ENCODE measurements at places on chromosomes 1 and 21.

GRCh38 chr1:56142301-56142700, 437.1 kb downstream of the PLPP3 start:
- no peak for DNase-seq

DNA sequence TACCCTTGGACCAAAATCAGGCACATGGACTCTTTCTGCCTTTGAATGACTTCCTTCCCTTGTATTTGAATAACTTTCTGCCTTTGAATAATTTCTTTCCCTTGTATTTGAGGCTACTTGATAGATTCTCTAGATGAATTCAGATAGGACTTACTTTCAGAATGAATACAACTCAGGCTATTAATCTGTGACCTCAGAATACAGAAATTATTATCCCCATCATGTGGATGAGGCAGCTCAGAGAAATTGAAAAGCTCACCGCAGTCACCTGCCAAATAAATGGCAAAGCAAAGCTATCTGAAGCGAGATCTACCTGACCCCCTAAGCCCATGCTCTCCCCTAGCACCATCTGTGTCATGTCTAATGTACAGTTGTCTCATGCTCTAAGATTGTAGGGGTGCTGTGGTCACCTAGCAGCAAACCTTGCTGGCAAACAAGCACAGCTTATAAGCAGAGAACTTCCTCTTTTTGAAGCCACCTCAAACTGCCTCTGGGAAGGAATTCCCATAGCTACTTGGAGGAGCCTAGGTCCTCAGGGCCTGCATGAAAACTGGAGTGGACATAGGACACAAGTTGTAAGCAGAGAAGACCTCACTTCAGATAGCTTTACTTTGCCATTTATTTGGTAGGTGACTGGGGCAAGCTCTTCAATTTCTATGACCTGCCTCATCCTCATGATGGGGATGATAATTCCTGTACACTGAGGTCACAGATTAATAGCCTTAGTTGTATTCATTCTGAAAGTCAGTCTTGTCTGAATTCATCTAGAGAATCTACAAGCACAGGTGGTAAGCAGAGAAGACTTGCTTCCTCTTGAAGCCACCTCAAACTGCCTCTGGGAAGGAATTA, 66.1 kb downstream of the FASLG start:
- DNase-seq: no peak

GRCh38 chr1:193275773-193276172, 89.4 kb upstream of the B3GALT2 start:
- no peak for DNase-seq

- DNase-seq: no peak
These were observed 69.7 kb downstream of the LRRN2 start for GRCh38 chr1:204615881-204616280.

DNA sequence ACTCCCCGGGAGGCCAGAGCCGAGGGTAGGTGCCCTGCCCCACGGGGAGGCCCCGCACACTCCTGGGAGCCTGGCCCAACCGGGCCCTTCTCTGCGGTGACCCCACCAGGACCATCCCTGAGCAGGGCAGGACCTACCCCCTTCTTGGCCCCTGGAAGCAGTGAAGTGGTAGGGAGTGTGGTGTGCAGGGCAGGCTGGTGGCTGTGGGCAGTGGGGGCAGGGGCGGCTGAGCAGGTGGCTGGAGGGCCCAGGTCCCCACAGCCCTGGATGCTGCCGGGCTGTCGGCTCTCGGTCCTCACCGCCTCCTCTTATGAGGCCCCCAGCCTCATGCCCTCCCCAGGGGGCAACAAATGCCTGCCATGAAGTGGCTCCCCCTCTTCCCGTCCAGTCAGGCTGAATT, 19.5 kb downstream of the PLCH2 start:
- no peak for DNase-seq

GRCh38 chr1:201088395-201088794, 23.8 kb downstream of the CACNA1S start:
- DNase-seq: no peak

GRCh38 chr21:27645285-27645684, 678.4 kb upstream of the ADAMTS5 start:
- no peak for DNase-seq

GRCh38 chr1:11521582-11522399, 42.8 kb downstream of the DISP3 start:
- DNase-seq: no peak

DNA sequence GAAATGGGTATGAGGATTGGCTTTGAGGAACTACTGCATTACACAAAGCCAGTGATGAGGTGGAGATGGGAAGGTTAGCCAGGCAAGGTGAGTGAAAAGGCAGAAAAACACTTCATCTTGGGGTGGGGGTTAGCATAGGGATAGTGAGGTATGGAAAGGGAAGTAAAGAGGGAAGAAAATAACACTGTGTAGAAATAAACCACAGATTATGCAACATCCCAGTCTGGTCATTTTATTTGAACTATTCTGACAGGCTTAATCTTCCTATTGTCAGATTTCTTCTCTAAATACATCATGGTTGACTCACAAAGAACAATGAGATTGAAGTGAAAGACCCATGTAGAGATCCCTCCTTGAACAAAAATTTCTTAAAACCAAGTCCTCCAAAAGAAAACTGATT, 640.2 kb downstream of the PTPRC start:
- DNase-seq: no peak

GRCh38 chr1:245873883-245874671, 633.0 kb downstream of the SMYD3 start:
- DNase-seq: no peak

GRCh38 chr1:32742199-32742947, 39.8 kb upstream of the SYNC start:
- no peak for DNase-seq

DNA sequence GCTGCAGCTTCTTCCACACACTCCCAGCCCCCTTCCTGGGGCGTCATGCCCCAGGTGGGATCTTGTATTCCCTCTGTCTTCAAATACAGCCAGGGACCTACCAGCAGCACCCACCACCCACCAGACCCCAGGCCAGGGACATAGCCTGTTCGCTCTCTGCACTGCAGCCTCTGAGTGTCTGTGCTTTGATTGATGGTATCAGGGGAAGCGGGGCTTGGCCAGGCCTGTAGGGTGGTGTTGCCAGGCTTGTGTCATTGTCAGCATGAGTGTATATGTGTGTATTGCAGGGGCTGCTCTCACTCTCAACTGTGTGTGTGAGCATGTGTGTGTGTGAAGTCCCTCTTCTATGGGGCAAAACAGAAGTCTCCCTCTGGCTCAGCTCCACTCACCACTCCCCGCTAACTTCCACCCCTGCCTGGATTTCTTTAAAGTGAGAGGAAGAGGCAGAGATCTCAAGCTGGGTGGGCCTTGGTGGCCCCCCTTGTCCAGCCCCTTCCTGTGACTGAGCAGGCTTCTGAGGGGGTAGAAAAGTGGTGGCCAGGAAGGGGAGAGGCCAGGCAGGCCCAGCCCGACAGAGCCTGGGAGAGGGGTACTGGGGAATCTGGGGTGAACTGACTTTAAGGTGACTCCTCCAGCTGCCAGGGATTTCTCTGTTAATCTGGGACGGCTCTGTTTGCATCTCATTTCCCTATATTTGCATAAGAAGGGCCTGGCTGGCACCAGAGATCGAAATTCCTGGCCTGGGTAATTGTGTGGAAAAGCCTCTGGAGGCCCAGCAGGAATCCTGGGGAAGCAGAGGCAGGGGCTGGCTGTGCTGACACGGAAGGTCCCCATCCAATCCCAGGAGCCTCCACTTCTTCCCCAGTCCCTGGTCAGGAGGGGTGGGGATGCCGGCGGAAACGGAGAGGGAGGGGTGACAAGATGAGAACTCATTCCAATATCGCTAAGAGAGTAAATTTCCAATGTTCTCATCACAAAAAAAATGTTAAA, 18.6 kb upstream of the ADGRB2 start:
- DNase-seq: no peak

DNA sequence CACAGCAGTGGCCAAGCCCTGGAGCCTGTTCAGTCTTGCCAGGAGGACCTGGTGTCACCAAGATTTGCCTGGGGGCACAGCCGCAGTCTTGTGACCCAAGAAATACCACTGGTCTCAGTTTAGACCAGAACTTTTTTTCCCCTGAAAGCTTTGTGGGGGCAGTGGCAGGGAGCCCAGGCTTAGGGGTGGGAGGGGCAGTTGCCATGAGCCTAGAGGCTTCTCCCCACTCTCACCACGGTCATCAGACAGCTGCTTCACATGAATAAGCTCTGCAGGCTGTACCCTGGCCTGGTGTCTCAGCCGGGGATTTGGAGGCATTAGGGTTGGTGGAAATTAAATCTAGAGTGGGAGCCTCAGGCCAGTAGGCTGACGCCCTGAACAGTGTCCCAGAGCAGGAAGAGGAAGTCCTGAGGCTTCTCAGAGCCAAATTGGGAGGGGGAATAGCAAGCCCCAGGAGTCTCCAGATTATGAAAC, 73.7 kb downstream of the SLC16A1 start:
- DNase-seq: no peak

DNA sequence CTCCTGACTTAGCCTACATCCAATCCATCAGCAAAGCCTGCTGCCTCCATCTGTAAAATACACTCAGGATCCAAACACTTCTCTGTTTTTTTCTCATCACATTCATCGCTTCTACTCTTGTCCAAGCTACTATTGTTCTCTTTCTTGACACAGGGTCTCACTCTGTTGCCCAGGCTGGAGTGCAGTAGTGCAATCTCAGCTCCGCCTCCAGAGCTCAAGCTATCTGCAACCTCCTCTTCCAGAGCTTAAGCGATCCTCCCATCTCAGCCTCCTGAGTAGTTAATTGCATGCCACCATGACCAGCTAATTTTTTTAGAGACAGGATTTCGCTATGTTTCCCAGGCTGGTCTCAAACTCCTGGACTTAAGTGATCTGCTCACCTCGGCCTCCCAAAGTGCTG, 44.3 kb upstream of the H6PD start:
- DNase-seq: no peak

DNA sequence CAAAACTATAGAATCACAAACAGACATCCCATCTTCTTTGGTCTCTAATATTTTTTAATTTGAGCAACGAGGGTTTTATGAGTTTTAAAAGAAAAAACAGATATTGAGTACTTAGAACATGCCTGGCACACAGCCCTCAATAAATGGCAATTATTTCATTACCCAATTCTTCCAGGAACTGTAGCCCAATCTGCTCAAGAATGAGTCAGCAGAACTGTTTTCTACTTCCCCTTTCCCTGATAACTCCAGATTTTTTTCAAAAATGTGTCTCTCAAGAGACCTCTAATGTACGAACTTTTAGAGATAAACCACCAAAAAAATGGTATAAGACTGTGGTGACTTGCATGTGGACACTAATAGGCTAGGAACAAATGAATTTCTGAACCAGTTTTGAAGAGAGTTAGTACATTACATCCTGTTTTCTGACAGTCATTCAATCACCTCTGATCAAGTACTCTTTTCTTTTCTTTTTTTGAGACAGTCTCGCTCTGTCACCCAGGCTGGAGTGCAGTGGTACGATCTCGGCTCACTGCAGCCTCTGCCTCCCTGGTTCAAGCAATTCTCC, 11.5 kb downstream of the ABL2 start:
- DNase-seq: no peak

DNA sequence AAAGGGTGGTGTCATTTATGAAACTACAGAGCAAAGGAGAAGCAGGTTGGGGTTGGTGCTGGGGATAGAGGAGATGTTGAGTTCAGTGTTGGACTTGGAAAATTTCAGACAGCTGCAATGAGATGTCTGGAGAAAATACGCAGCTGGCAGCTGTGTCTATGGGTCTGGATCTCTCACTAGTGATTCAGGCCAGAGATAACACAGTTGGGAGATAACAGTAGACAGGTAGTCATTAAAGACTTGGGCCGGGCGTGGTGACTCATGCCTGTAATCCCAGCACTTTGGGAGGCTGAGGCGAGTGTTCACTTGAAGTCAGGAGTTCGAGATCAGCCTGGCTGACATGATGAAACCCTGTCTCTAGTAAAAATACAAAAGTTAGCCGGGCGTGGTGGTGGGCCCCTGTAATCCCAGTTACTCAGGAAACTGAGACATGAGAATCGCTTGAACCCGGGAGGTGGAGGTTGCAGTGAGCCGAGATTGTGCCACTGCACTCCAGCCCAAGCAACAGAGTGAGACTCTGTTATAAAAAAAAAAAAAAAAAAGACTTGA, 2.5 kb upstream of the TFAP2E start:
- no peak for DNase-seq

- no peak for DNase-seq
These were observed 360 bp downstream of the GJC2 start for GRCh38 chr1:228150120-228150460.

DNA sequence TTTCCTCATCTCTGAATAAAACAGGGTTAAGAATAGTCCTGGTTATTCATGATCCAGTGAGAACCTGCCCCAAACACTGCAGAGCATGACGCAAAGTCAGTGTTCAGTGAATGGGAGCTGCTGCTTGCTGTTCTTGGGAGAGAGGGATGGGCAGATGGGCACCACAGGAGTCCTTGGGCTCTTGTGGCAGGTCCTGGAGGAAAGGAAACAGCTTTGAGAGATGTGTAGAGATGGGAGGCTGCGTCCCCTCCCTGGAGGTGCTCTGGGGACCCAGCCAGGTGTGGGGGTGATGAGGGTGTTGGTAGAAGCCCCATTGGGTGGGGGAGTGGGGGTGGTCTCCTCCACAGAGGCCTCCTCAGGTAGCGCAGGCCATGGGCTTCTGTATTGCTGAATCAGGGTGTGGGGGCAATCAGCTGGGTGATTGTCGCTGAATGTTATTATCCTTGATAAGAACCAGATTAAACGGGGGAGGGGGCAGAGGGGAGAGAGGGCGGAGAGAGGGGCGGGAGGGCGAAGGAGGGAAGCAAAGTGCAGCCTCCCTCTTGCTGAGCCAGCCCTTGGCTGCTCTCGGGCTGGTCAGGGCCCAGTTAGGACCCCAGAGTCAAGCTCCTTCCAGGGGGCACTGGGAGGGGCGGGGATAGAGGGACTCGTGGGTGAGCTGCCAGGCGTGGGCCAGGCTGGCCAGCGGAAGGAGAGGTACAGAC, 22.9 kb upstream of the CASZ1 start:
- no peak for DNase-seq

DNA sequence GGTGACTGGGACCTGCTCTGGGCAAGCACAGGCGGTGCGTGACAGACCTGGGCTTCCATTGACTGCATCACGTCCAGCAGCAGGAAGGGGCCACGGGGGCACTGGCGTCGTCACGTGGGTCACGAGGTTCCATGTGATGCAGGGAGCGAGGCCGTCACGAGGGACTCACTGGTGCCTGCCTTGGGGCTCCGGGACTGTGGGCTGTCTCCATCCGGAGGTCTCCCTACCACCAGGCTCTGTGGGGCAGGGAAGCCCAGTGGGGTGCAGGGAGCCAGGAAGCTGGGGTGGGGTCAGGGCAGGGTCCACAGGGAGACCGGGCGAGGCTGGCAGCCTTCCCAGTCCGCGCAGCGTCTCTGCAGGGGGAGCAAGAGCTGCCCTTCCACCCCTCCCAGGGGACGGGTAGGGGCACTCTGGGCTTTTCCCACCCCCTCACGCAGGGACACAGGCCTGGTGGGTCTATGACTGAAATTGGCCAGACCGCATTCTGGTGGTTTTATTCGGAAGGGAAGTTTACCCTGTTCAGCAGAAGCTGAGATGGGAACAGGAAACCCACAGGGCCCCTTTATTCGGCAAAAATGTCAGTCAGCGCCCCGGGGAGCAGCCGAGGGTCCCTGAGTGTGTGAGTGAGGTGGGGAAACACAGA, 416 bp upstream of the TNFRSF14 start:
- no peak for DNase-seq

- DNase-seq: no peak
These were observed 166.8 kb upstream of the GALNT2 start for GRCh38 chr1:229900220-229900619.

All from SJSA1 (cell line).